ENCODE measurements at places on chromosomes 12 and 14.
A peak's percentile ranks its signal among the peaks of the same experiment; 100 is the strongest.

DNA sequence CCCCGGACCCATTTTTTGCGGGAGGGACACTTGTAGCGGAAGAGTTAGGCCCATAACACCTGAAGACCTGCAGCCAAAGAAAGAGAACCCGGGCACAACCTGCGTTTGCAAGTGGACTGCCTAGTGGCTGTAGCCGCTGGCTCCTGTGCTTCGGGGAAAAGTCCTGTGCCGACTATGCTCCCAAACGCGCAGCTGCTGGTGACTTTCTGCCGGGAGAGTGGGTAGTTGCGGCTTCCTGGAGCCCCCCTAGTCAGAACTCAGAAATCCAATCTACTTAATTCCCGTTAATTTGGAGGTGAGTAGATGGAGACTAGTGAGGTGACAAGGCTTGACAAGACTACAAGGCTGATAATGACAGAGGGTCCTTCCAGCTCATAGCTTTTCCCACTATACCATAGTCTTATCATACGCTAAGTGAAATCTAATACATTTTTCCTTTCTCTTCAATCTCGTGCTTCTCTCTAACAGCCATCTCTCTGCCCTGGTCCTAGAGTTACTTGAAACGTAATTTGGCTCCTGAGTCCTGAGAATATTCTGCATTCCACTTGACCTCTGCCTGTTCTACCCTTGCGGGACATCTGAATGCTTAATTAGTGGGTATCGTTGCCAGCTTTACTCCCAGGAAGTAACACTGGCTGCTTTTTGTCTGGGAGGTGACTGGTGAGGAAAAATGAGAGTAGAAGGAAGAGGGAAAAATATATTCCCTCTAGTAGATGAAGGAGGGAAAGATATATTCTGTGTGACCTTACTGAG is 556 bp downstream of the MTHFD1 start:
- no peak for DNase-seq

- DNase-seq: peak; percentile 59
Observed at GRCh38 chr12:131855521-131856142, 27.4 kb downstream of the MMP17 start.

GRCh38 chr12:67558775-67559174 is 89.8 kb upstream of the DYRK2 start:
- no peak for DNase-seq

GRCh38 chr14:42927313-42927712 is 1320.6 kb downstream of the LRFN5 start:
- DNase-seq: no peak

DNA sequence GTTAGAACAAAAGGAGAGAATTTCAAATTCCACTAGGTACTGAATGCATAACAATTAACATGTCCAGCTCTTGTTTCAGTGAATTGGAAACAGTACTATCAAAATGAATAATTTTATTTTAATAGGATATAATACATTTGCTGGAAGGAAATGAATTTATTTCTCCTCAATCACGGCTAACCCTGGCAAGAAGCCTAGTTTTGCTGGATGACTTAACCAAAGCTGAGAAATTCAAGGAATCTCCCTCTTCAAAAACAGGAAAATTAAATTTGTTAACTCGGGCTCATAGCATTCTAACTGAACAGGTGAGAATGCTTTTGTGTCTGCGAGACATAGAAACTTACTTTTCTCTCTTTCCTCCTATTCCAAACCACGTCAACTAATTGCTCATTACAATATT is 163.5 kb upstream of the NEDD1 start:
- DNase-seq: no peak

DNA sequence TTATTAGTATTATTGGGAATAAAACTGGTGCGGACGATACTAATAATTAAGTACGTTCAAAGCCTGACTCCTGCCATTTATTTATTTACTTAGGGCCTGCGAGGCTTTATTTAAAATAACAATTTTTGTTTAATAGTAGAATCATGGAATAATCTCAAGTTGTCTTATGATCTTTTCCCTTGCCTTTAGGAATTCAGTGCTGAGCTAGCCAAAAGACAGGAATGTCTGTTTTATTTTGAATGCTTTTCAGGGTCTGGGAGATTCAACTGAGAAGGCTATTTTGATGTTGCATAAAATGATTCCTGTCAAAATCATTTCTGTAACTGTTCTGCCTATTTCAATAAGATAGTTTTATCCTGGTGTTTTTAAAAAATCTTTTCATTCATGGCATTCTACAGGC is 489.8 kb downstream of the EGLN3 start:
- no peak for DNase-seq

DNA sequence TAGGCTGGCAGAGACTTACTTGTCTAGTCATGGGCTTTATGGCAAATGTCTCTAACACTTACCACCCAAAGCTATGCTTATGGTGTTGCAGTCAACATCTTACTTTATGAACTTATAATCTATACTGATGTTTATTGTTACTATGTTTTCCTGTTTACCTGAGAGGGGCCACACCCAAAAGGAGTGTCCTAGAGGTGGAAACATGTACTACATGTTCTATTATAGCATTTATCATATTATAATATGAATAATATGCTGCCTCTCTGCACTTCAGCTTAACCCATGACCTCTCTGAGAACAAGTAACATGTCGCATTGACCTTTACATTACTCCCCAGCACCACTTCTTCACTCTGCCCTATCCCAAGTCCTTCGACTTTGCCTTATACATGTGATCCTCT is 501.8 kb downstream of the ETNK1 start:
- DNase-seq: no peak

GRCh38 chr12:78118036-78118435 is 287.3 kb downstream of the NAV3 start:
- DNase-seq: peak; percentile 74

DNA sequence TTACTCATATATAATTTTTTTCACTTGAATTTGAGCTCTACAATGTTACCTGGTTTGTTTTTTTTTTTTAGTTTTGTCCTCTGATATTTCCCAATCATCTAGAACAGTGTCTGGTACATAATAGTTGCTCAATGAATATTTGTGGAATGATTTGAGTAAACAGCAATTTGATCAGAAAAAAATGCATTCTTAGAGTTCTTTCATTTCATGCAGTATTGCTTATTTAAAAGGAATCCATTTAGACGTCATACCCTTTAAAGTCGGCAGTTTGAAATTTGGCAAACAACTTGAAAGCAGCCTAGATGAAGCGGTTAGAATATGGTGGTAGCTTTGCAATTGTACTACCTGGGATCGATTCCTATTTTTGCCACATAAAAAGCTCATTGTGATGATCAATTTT is 140.0 kb downstream of the PDE3A start:
- no peak for DNase-seq

DNA sequence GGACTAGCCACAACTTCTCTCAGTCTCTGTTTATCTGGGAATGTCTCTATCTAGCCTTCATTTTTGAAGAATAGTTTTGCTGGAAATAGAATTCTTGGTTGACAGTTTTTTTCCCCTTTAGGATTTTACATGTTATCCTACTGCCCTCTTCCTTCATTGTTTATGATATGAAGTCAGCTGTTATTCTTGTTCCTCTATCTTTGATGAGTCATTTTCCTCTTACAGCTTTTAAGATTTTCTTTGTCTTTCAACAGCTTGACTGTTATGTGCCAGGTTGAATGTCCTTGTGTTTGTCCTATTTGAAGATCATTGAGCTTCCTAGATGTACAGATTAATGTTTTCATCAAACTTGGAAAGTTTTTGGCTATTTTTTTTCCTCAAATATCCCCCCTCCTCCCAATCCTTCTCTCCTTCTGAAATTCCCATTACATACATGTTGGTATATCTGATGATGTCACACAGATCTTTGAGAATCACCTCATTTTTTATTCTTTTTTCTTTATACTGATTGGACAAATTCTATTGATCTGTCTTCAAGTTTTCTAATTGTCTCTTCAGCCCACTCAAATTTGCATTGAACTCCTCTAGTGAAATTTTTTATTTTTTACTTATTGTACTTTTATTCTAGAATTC is 4.5 kb upstream of the GOLGA5 start:
- DNase-seq: no peak
